ENCODE measurements at places on chromosomes 7 and 10.

- DNase-seq = no peak
Measured at GRCh38 chr7:76327610-76328009, 25.1 kb downstream of the HSPB1 start.

DNA sequence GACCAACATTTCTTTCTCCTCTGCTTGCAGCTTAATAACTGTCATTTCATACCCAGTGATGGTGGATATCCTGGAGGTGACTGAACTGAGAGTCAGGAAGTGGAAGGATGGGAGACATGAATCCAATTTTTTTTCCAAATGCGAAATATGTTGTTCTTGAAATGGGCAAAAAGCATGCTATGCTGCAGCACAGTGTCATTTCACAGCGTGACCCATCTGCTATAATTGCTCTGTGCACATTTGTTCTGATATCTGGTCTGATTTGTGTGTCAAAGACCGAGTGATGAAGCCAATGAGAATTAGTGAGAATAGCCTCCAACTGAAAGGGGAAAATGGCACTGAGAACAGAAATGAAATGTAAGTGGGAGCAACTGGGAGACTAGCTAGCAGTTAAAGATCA, 329.6 kb upstream of the PHYHIPL start:
- no peak for DNase-seq

DNA sequence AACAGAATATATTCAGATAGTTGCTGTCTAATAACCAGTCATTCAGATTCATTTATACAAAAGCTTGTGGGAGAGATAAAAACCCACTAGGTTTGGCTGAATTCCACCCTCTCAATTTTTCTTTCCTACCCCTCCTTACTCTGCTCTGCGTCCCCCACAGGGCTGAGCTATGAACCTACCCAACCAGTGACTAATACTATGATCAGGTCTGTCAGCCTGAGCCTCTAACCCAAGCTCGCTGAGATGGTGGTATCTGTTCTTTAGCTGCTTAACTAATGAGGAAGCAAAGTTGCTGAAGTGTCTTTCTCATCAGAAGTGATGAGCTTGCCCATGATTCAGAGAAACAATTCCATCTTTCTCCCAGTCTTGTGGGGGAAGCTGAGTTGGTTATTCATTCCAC, 248.7 kb upstream of the GPR26 start:
- DNase-seq = no peak

GRCh38 chr7:117597755-117598154, 117.9 kb downstream of the CFTR start:
- no peak for DNase-seq

DNA sequence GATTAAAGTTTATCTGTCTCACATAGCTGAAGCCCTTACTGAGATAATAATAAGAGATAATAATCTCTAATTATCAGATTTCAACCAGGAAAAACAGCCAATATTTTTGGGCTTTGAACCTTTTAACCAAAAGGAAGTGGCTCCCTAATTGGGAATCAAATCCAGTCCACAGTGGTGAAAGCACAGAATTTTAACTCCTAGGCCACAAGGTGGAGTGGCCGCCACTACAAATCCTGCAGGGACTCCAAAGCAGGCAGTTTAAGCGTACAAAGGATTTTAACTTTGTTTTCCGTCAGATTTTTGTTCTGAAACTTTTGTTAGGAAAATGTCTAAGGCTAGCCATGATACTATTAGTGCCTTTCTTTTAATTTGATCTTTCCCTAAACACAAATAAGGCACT, 99.6 kb upstream of the CCNY start:
- DNase-seq = no peak

GRCh38 chr10:57849691-57850357, 417.9 kb downstream of the IPMK start:
- no peak for DNase-seq

DNA sequence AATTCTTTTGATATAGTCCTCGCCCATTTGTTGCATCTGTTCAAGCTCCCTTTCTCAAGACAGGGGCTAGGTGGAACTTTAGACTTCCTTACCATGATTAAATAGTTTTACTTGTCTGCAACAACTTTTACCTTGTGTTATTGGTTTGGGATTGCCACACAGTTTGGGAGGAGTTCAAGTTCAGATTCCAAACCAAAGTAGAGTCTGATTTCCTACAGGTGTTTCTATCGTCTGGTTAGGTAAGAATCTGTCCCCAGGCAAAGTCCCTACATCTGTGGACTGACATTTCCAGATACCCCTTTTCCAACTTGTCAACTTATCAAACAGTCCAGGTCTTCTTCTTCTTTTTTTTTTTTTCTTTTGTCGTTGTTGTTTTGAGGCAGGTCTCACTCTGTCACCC, 93.1 kb downstream of the LRGUK start:
- no peak for DNase-seq

- DNase-seq = peak; percentile 79
Measured at GRCh38 chr10:27742195-27743011, 3.2 kb downstream of the MKX start.

DNA sequence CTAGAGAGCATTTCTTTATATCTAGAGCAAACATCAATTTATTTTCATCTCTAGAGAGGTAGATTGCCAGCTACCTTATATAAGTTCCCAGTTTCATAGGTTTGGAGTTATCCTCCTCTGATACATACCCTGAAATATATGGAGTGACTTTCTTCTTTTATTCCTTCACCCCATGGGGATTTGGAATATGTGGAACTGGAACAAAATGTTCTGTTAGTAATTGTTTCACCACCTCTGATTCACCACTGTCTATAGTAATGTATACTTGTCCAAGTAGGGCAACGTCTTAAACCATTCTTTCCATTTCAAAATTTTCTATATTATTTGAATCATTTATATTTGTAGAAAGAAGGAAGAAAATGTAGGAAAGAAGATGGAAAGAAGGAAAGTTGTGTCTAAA, 511.2 kb upstream of the KCND2 start:
- DNase-seq = no peak

DNA sequence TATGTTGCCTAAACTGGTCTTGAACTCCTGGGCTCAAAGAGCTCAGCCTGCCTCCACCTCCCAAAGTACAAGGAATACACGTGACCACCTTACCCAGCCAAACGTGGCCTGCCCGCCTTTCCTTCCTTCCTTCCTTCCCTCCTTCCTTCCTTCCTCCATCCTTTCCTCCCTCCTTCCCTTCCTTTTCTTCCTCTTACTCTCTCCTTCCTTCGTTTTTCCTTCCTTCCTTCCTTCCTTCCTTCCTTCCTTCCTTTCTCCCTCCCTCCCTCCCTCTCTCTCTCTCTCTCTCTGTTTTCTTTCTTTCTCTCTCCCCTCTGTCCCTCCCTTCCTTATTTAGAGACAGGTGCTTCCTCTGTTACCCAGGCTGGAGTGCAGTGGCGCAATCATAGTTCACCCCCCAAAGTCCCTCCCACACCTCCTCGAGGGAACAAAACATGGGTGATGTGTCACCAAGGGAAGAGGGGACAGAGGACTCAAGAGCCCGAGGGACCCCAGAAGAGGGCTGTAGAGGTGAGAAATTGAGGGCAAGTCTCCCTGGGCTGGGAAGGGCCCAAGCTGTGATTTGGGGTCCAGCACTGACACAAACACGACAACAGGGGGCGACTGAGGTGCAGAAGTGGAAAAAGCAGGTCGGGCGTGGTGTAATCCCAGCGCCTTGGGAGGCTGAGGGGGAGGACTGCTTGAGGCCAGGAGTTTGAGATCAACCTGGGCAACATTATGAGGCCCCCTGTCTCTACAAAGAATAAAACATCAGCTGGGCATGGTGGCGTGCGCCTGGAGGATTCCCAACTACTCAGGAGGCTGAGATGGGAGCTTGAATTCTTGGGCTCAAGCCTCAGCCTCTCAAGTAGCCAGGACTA, 28.1 kb downstream of the EPHB4 start:
- DNase-seq = peak; percentile 16

GRCh38 chr10:129140921-129141885, 325.8 kb upstream of the MGMT start:
- DNase-seq = no peak

GRCh38 chr10:22158426-22158825, 59.4 kb downstream of the EBLN1 start:
- no peak for DNase-seq

- DNase-seq = no peak
Measured at GRCh38 chr7:44220046-44220357, 19.2 kb downstream of the YKT6 start.

GRCh38 chr10:17954861-17955260, 3.1 kb downstream of the SLC39A12 start:
- DNase-seq = no peak

DNA sequence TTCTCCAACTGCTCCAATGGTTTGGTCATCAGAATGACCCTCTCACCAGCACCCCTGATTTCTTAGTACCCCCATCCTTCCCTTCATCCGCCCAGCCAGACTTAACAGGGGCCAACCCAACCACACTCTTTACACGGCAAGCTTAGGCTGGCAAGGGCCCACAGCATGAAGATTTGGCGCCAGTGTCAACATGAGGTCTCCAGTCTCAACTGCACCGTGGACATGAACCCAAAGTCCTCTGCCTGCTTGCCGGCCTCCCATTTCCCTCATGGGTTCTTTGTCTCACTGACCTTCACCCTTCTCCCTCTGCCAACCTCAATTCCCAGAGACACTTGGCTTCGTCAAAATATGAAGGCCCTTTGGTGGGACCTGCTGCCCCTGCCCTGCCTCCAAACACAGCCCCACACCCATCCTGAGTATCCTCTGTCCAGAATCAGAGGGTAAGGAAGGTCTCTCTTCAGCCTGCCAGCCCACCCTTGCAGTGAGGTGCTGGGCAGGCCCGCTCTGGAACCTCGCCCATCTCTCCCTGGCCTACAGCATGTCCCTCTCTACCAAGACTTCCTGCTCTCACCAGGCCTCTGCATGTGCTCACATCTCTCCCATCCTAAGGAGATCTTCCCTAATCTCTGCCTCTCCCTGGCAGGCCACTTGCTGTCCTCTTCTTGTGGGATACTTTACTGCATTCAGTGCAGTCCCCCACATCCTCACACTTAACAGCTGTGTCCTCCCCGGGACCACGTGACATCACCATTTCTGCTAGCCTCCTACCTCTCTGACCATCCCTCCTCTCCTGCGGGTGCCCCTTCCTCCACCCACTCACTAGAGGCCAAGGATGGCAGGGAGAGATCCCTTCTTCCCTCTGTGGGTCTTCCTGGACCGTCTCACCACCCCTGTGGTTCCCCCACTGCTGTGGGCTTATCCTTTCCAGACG, 91.7 kb upstream of the ZMIZ1 start:
- no peak for DNase-seq

DNA sequence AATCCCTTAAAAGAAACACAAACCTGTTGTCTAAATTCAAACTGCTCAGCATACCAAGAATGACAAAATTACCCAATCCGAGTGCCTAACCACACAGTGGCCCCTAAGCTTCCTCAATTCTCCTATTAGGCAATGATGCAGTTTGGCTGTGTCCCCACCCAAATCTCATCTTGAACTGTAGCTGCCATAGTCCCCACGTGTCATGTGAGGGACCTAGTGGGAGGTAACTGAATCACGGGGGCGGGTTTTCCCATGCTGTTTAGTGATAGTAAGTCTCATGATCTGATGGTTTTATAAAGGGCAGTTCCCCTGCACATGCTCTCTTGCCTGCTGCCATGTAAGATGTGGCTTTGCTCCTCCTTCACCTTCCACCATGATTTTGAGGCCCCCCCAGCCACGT, 21.9 kb downstream of the PSAP start:
- DNase-seq = no peak

DNA sequence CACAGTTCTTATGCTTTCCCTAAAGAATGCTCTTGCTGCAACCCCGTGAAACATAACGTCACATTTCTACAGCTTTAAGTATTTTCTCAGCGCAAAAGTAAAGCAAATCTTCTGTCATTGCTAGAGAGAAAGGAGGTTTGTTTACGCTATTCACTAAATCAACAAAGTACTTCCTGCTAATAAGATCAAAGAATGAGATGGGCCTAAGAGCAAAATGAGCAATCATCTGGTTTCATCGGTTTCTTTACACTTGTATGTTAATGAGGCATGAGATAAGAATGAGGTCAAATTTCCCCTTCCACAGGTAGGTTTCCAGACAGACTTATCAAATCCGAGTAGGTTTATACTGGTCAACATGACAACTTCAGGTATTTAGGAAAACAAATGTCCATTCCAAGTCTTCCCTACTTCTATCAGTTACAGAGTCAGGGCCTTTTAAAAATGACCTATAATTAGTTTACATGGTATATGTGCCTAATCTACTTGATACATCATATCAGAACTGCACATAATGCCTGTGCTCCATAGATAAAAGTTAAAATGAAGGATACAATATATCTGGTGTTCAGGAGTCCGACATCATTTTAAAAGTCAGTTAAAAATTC, 8.4 kb downstream of the USP6NL start:
- DNase-seq = no peak

- no peak for DNase-seq
Measured at GRCh38 chr7:46559194-46559832, 638.2 kb upstream of the IGFBP3 start.

- DNase-seq = no peak
Measured at GRCh38 chr7:90617442-90617841, 21.3 kb downstream of the CDK14 start.

DNA sequence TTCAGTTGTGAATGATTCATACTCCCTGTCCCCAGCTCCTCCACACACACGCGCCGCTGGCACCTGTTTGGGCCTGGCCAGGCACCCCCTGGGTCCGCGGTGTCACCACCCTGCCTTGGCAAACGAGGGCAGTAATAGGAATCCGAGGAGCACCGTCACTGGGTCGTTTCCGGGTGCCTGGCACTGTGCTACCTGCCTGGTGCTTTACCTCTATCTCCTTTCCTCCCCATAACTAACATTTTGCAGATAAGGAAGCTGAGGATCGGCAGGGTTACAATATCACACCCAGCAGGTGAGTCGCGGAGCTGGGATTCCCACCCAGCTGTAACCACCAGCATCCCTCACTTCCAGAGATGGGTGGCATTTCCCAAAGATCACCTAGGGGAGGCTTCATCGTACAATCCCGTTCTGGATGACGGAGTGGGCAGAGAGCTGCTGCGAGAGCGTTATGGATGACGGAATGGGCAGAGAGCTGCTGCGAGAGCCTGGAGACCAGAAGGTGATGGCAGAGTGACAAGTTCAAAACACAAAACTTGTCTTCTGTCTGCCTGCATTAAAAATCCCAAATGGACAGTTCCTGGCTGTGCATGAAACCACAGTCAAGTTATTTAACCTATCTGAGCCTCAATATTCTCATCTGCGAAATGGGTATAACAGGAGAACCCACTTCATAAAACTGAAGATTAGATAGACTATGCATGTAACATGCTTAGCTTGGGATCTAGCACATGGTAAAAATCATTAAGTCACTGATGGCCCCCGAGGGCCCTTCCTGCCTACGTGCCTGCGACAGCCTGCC, 1.1 kb upstream of the HSPA12A start:
- no peak for DNase-seq
